ENCODE measurements at places on chromosomes 4 and X. TPM values are rescaled to one million over a fixed set of nuclear protein-coding genes. Genes with fewer than 3 reads are reported as not detected.

Gene IQSEC2
- 4.9 TPM for total RNA-seq

Gene ESX1
- total RNA-seq = not detected

Gene ZFP42
- not detected for total RNA-seq

Gene CXCL11
- total RNA-seq = not detected

Gene LIMCH1
- total RNA-seq = 151 TPM

Gene SPON2
- total RNA-seq = 55.5 TPM

Gene AFM
- not detected for total RNA-seq

Gene TRIML2
- total RNA-seq = 0.14 TPM

Gene AKAP17A
- total RNA-seq = 27.3 TPM

Gene TMEM31
- total RNA-seq = not detected

Gene TLR2
- 0.55 TPM for total RNA-seq

Gene SSX4B
- not detected for total RNA-seq

Gene PRR32
- not detected for total RNA-seq

Gene PDGFC
- 140 TPM for total RNA-seq

Gene CXXC4
- 0.30 TPM for total RNA-seq

Gene MAGED4
- 53.1 TPM for total RNA-seq

Gene COMMD8
- 26.1 TPM for total RNA-seq
